ENCODE measurements at places on chromosomes 5 and 9.

GRCh38 chr5:153308282-153308681 lies 182.2 kb upstream of the GRIA1 start:
- no peak for DNase-seq

DNA sequence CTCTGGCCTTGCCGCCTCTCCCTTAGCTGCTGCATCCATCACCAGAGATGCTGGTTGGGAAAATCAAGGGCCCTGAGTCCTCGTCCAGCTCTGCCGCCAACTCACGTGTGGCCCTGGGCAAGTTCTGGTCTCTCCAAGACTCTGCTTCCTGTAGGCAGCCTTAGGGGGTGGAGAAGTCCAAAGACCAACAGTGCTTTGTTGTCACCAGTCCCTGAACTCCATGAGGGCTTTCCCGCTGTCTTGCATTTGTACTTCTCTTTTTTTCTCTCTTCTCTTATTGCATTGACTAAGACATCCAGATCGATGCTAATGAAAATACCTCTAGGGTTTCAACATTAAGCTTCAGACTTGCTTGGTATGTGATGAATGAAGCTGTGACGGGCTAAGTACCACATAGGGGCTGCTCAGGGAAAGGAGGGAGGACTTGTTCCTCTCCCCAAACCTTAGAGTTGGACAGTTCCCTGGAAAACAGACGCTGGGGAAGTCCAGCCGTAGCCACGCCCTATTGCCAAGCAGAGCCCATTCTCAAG lies 63.7 kb upstream of the STXBP1 start:
- DNase-seq = no peak

DNA sequence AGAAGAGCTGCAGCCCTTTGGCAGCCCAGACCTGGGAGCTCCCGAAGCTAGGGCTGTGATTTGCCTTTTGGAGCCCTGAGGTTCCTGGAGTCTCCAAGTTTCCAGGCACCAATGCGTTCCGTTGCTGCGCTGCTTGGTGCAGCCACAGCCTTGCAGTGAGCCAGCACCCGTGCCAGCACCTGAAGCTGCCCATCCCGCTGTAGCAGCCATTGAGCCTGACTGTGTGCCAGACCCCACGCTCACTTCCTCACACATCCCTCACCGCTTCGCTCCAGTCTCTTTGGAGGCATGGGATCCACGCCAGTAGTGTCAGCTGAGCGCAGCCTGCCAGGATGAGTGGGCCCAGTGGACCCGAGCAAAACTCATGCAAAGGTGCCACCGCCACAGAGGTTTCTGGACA lies 22.5 kb upstream of the C9orf72 start:
- DNase-seq = no peak

GRCh38 chr9:134560206-134560605 lies 81.4 kb upstream of the COL5A1 start:
- no peak for DNase-seq

- DNase-seq = no peak
Measured at GRCh38 chr5:179430193-179431175, 85.2 kb upstream of the ADAMTS2 start.

GRCh38 chr5:56763711-56764466 lies 51.5 kb upstream of the MAP3K1 start:
- peak; percentile 95 for DNase-seq

DNA sequence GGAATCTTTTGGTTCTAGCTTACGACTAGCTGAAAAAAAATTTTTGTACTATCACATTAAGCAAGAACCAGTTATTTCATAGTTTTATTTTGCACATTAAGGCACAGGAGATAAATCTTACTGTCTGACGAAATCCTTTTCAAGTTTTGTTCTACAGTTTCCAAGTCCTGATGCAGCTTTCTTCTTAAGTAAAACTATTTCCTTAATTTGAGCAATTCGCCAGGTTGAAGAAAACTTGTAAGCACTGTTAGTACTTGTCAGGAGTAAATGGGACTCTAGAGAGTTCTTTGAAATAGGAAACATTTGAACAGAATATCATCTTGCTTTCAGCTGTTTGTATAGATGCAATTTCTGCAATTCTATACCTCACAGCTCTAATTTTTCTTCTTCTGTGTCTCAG lies 318.8 kb upstream of the ELAVL2 start:
- no peak for DNase-seq

GRCh38 chr9:87771316-87772006 lies 45.5 kb downstream of the CTSL start:
- no peak for DNase-seq

- DNase-seq = no peak
Measured at GRCh38 chr9:94717761-94718160, 8.7 kb upstream of the AOPEP start.

DNA sequence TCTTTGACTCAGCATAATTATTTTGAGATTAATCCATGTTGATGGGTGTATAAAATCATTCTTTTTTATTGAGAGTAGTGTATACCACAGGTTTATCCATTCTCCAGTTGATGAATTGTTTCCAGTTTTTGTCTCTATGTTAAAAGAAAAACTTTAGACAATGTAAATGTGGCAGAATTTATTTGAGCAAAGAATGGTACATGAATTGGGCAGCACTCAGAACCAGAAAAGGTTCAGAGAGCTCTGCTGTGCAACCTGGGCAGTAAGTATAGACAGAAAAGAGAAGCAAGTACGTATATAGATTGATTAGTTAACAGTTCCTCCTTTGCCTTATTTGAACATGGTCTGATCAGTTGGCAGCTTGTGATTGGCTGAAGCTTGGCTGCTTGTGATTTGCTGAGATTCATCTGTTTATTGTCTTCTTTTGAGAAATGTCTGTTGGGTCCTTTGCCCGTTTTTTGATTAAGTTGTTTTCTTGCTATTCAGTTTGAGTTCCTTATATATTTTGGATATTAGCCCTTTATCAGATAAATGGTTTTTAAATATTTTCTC lies 41.4 kb downstream of the CDC42SE2 start:
- DNase-seq = no peak

- DNase-seq = peak; percentile 77
Measured at GRCh38 chr9:130448035-130448624, 3.4 kb downstream of the ASS1 start.

GRCh38 chr5:61582887-61583286 lies 250.8 kb downstream of the ZSWIM6 start:
- no peak for DNase-seq

DNA sequence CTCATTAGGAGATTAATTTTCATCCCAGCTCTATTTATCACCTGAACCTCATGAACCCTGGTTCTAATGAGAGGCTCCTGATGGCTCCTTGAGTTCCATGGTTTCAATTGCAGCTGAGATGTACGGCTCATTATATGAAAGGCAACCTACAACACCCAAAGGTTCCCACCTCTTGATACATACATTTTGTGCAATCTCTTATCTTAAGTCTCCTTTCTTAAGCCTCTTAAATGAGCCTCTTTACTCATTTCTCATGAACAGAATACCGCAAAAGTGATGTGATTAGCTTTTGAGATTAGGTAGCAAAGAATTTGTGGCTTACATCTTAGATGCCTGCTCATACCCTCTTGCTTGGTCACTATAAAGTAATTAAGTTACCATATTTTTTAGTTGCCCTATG lies 1964.0 kb upstream of the CDH6 start:
- no peak for DNase-seq

DNA sequence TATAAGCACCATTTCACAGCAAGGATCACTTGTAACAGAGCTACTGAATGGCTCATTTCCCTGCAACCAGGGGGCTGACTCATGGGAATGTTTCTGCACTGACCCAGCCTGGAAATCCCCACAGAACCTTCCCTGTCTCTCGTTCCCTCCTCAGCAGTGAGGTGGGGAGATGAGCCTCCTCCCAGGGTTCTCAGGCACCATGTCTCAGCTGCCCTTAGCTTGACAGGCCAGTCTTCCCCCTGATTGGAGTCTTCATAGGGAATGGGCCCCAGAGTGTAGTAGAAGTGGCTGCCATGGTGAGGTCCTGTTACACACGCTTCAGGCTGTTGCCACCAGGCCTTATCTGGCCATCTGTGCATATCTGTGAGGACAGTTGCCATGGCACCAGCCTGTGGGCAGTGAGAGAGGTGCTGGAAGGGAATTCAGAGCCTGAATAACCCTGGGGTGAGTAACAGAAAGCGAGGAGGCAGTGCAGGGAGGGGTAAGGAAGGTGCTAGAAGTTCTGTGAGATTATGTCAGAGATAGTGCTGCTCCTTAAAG lies 324.4 kb downstream of the ENC1 start:
- no peak for DNase-seq

DNA sequence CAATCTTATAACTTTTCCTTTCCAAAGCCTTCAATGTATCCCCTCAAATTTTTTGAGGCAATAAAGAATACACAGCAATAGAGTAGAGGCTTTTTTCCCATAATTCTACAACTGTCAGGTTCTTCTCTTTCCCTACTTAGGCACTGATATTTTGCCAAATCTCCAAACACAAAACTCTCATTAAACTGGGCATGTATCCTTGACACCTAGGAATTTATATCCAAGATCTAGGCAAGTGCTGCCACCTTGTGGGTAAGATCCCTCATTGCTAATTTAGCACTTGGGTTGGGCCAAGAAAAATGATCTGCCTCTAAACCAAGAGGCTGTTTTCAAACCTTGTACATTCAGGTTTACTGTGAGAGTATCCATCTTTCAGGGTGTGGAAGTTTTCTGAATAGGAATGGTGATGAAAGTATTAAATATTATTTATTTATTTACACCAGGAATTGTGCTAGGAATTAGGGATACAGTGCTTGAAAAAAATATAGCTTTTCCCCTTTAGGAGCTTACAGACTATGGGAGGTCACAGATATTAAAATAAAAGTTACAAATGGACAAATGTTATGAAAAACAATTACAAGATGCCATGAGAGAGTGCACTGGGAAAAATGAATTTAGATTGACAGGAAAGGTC lies 17.6 kb downstream of the TSTD2 start:
- peak; percentile 47 for DNase-seq

GRCh38 chr9:85377731-85378289 lies 363.9 kb downstream of the AGTPBP1 start:
- DNase-seq = no peak

GRCh38 chr5:139649082-139649991 lies 1.2 kb downstream of the CXXC5 start:
- DNase-seq = peak; percentile 46

DNA sequence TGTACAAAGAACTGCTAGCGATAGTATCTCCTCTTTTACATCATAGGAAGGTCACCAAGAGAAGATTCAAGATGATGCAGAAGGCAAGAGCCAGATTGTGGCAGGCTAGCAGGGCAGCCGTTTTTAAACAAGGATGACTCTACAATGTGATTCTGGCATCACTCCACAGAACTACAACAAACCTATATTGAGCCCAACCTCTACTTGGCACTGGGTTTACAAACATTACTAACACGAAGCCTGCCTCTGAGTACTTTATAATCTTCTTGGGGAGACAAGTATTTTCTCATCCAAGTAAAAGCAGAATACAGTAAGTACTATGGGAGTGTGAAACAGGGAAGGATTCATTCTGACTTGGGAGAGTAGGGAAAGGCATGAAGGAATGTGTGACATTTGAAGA lies 448.6 kb downstream of the ZNF608 start:
- no peak for DNase-seq

DNA sequence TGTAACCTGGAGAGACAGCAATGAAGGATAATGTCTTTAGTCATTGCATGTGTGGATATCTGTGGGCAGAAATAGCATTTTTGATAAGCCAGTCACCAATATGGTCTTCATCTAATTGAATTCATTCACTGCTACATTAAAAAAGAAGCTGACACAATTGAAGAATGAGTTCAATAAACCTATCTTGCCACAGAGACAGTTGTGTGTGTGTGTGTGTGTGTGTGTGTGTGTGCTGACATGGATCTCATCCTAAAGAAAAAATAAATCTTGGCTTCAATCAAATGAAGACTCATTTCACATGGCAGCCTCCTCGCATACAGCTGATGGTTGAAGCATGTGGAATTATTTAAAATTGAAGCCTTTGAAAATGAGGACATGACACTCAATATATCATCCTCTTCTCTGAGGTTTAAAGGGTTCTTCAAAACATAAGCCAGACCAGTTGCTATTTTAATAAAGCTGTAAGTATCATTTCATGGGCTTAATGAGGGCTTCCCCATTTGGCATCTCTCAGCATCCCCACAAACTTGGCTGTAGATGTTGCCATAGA lies 118.5 kb upstream of the PTPN3 start:
- DNase-seq = no peak

GRCh38 chr5:134462761-134463160 lies 51.1 kb upstream of the CDKN2AIPNL start:
- no peak for DNase-seq

DNA sequence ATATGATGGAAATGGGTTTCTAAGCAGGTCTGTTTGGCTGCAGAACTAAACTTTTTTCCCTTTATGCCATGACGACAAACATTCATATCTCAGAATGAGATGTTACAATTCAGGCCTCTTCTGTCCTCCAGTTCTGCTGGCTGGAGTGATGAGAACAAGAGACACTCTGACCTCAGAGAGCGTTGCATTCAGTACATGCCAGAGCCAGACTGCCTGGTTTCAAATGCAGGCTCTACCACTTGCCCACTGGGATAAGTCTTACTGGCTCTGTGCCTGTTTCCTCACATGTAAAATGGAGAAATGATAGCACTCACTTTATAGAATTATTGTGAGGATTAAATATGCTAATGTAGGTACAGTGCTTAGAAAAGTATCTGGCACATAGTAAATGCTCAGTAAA lies 24.8 kb upstream of the TOMM5 start:
- no peak for DNase-seq

- DNase-seq = no peak
Measured at GRCh38 chr5:176810081-176810597, at the start of gene UNC5A. UNC5A (plus strand) TSS chr5:176810559; CDS start chr5:176810751, 192 bp downstream.

DNA sequence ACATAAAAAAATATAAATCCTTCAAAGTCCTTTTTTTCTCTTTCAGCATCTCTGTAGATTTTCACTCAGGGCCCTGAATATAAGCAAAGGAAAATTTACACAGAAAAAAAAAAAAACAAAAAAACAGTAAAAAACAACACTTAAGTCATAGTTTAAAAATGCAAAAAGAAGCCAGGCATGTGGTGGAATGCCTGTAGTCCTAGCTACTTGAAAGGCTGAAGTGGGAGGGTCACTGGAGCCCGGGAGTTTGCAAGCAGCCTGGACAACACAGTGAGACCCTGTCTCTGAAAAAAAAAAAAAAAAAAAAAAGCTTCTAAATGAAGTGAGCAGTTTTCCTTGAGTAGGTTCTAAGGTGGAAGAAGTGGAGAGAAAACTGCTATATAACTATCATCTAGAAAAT lies 55.0 kb upstream of the BNC2 start:
- no peak for DNase-seq

- no peak for DNase-seq
Measured at GRCh38 chr9:33139421-33140228, 27.5 kb downstream of the B4GALT1 start.

- DNase-seq = no peak
Measured at GRCh38 chr5:1511651-1512540, 11.9 kb downstream of the LPCAT1 start.

DNA sequence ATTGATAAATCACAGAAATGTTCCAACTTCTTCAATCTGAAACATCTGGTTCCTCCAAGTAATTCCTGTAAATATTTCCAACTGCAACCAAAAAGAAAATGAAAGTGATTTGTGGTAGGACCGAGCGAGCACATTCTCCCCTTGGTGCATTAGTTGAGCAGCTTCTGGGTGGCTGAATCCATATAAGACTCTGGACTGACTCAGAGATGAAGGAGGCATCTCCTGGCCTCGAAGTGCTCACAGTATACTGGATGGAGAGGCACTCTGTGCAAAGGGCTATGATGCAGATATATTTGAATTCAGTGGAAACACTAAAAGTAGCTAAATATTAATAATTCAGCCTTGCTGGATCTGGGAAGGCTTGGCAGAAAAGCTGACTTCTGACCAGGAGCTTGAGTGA lies 265.0 kb downstream of the MARCHF11 start:
- DNase-seq = no peak

All from AML-193 (cell line).